ENCODE measurements at places on chromosomes 1 and 21.
A peak's percentile ranks its signal among the peaks of the same experiment; 100 is the strongest.

DNA sequence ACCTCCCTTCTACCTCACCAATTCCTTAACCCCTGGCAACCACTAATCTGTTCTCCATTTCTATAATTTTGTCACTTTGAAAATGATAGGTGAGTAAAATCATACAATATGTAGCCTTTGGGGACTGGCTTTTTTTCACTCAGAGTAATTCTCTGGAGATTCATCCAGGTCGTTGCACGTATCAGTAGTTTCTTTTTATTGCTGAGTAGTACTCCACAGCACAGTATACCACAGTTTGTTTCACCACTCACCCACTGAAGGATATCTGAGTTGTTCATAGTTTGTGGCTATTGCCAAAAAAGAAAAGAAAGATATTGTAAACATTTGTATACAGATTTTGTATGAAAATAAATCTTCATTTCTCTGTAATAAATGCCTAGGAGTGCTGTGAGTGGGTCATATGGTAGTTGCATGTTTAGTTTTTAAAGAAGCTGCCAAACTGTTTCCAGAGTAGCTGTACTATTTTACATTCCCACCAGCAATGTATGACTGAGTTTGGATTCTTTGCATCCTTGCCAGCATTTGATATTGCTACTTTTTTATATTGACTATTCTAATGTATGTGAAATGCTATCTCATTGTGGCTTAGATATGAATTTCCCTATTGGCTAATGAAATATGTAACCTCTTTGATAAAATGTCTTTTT is 3.7 kb downstream of the CHD1L start:
- no peak for DNase-seq

DNA sequence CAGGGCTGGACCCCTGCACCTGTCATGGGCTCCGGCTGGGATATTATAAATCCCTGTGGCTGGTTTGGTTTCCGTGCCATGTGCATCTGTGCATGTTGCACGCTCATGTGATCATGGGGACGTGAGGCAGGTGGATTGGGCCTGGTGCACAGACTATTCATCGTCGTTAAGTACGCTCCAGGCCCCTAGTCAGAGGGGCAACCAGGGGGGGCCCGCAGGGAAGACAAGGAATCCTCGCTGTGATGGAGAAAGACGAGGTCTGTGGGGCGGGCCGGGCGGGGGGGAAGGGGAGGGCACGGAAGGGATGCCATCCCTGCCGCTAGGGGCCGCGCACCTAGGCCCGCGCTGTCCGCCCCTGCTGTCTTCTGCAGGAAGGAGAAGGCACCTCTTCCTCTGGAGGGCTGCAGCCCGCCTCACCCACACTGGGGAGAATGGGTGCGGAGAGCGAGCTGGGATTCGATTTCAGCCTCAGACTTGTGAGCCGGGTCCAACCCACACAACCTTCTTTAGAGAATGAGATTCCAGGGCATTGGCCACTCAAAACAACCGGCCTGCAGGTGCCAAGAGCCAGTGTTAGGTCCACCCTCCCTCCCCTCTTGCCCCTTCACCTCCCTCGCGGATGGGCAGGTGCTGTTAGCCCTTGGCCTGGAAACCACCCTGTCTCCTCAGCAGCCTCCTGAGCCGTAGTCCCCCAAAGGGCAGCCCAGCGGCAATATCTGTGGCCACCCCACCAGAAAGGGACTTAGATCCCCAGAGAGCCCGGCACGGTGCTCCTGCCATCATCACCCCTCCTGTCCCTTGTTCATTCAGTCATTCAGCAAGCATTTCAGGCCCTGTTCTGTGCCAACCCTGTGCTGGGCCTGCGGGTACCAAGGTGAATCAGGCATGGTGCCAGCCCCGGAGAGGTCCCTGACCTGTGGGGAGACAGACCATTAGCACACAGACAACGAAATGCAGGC is 950 bp upstream of the LRP8 start:
- DNase-seq = no peak

DNA sequence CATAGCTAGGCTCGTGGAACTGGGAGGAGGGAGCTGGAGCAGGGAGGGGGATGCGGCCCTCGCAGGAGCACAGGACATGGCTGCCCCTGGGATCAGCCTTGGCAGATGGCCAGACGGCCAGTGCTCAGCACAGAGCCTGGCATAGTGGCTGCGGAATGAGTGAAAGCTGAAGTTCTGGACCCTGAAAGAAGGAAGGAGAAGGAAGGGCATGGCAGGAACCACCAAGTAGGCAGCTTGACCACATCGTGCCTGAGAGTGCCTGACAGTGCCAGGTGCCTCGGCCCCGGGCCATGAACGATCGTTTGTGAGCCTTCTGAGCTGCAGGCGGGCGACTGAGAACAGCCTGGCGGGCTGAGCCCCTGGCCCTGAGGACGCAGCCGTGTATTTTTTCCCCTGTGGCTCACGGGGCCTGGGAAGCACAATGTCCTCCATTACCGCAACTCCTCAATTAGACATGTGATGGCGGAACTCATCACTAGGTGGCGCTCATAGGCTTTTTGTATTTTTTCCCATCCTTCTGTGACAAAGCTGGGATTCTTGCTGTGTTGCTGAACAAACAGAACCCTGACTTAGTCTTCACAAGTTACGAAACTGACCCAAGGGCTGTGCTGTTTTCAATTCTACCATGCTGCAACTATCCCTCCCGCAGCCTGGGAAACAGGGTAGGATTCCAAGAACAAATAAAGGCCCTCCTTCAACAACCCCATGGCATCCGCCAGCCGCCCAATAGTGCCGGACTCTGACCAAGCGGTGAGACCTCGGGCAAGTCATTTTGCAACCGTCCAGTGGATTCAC is 29.9 kb upstream of the TMEM61 start:
- DNase-seq = peak; percentile 34

DNA sequence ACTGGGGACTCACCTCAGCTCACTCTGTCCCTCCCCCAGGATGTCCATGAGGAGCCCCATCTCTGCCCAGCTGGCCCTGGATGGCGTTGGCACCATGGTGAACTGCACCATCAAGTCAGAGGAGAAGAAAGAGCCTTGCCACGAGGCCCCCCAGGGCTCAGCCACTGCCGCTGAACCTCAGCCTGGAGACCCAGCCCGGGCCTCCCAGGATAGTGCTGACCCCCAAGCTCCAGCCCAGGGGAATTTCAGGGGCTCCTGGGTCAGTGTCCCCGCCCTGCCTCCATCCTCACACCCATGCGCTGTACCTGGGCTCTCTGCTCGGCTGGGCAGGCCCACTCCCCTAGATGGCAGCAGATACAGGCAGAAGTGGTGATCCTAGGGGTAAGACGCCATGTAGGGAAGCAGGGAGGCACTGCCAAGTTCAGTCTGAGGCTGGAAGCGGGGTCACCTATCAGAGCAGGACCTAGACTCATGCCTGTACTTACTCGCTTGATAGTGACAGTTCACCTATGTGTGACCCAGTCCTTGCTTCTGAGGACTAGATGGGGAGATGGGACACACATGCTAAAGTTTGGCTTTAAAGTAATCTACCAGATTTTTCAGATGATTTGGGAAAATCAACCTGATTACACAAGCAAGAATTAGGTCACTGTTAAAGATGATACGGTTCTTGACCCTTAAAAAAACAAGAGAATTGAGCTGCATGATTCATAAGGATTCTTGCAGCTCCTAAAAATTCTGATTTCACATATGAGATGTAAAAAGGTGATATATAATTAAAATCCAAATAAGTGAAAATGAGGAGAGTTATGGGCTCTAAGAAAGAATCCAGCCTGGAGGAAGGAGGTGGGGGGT is 38.7 kb downstream of the ETNK2 start:
- DNase-seq = no peak

DNA sequence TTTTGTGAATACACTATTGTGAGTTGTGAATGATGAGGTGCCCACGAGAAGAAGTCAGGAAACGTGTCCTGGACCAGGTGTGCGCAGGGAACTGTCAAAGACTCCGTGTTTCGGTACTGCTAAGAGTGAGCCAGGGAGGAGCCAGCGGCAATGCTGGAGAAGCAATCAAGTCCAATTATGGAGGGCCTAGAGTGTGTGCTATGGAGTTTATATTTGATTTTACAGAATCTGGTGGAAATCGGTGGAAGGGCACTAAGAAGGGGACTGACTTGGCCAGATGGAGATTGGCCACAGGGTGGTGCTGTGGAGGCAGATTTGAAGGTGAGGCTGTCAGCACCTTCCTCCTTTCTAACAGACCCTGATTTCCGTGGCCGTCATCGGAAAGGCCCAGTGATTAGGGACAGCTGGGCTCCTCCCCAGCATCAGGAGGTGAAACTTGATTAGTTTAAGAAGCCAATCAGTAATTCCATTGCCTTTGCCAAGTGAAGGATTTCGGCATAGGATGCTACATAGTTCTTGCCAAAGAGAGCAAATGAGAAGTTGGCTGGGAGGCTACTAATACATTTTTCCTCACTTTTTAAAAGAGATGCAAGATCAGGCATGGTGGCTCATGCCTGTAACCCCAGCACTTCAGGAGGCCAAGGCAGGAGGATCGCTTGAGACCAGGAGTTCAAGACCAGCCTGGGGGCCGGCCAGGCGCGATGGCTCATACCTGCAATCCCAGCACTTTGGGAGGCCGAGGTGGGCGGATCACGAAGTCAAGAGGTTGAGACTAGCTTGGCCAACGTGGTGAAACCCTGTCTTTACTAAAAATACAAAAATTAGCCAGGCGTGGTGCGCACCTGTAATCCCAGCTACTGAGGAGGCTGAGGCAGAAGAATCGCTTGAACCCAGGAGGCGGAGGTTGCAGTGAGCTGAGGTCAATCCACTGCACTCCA is 7.0 kb downstream of the PTCH2 start:
- DNase-seq = peak; percentile 78

Data from central memory CD8-positive, alpha-beta T cell (primary cell).